ENCODE measurements at places on chromosomes 1 and 21.

- no peak for DNase-seq
These were observed 53.5 kb upstream of the C8B start for GRCh38 chr1:57019236-57019839.

GRCh38 chr1:32142446-32143301 is 34.8 kb downstream of the KPNA6 start:
- DNase-seq: no peak

- no peak for DNase-seq
These were observed 125.8 kb downstream of the SLC45A1 start for GRCh38 chr1:8443558-8444194.

DNA sequence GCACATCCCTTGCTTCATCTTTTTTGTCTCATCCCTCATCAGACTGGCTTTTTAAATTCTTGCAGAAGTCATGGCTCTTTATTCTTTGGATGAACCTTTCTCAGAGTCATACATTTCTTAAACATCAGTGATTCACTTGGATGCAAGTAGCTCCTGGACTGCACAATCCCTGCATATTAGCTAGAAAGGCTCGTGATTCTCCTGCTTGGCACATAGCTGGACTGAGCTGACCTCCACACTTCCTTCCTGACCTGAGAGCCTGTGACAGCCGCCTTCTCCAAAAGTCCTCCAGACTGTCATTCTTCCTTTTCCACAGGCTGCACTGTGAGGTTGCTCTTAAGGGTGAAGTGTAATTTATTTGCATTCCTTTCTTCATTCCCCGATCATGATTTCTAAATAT is 109.4 kb downstream of the RGL1 start:
- no peak for DNase-seq

- no peak for DNase-seq
These were observed 5.4 kb upstream of the KNCN start for GRCh38 chr1:46556822-46557221.

DNA sequence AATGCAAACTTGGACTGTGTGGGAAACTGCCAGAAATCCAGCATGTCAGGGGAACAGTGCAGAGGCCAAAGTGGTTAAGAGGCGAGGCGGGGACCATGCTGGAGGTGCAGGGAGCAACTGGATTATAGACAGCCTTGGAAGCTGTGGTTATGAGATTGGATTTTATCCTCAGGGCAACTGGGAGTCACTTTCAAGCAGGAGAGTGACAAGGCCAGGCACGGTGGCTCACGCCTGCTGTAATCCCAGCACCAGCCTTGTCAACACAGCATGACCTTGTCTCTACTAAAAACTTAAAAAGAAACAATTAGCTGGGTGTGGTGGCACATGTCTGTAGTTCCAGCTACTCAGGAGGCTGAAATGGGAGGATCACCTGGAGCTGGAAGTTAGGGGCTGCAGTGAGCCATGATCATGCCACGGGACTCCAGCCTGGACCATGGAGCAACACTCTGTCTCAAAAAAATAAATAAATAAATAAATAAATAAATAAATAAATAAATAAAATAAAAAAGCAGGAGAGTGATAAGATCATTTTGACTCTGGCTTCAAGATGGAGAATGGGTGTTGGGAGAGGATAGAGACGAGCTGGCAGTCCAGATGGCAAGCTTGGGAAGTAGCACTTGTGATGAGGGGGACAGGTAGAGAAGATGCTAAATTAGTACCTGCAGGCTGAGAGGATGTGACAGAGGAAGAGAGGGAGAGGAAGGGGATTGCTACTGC is 3.5 kb downstream of the HAPLN2 start:
- no peak for DNase-seq

DNA sequence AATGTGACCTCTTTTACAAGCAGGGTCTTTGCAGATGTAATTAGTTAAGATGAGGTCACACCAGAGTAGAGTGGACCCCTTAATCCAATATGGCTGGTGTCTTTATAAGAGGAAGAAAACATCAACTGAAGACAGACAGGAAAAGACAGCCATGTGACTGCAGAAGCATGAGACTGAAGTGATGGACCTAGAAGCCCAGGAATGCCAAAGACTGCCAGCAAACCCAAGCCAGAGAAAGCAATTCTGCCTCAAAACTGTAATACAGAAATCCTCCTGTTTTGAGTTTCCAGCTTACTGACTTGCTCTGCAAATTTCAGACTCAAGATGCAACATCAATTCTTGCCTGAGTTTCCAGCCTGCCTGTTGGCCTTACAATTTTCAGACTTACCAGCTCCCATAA is 17.3 kb downstream of the ENAH start:
- DNase-seq: no peak

GRCh38 chr1:33302325-33302724 is 18.6 kb downstream of the A3GALT2 start:
- DNase-seq: no peak

- DNase-seq: no peak
These were observed 232.6 kb downstream of the TRABD2B start for GRCh38 chr1:47764461-47765046.

- DNase-seq: no peak
These were observed 5.7 kb downstream of the C1orf210 start for GRCh38 chr1:43279666-43280065.

GRCh38 chr1:220077887-220078286 is 11.7 kb downstream of the BPNT1 start:
- no peak for DNase-seq

GRCh38 chr1:94925561-94926125 is 1.3 kb downstream of the CNN3 start:
- no peak for DNase-seq

DNA sequence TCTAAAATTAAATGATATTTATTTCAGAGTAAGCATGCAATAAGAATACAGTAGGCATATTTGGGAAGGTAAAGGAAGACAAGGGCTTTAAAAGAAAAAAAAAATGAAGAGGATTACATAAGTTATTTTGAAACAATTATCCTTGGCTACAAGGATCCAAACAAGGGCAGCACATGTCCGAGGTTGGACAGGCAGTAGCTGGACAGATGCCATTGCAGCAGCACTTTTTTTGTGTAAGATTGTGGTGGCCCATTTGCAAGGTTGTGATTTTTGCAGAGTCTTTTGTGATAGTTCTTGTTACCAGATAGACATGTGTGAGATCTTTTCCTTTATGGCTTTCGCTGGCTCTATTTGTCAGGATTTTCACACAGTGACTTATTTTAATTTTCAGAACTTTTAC is 89.4 kb upstream of the COG2 start:
- DNase-seq: no peak
